Activated T-helper 1 cell treated with anti-CD3 and anti-CD28 coated beads, Interleukin-12 subunit alpha, Interleukin-12 subunit beta, Interleukin-2, Interleukin-4 antibody, amounts not matched to agents 30 ng/mL and 10 ng/mL and 1 ng/mL, durations not matched to agents 14 hours and 24 hours and 36 hours (primary cell): ENCODE measurements at places on chromosomes 3 and 15. TPM values are rescaled to one million over a fixed set of nuclear protein-coding genes. Genes with fewer than 3 reads are reported as not detected.

DNA sequence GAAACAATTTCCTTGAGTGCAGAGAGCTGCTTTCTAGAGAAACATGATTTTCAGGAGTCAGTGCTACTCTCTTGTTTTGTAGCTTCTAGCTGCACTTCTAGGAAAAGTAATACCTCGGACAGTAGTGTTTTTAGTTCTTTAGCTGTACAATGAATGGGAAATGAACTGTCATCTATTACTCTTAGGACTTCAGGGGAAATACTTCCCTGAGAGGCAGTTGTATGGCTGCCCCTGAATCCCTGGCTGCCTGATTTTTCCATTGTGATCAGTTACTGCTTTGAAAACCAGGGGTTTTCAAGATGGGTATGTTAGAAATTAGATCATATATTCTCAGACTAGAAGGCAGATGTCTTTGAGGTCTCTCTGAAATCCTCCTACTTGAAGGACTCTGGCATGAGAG is 200.3 kb upstream of the SEMA6D start:
- H3K4me3 ChIP-seq = no peak overlapping the region
- no peak for DNase-seq
- no peaks in the 10 kb centered on the region for H3K4me1 ChIP-seq
- H3K36me3 ChIP-seq = no peaks in the 10 kb centered on the region

DNA sequence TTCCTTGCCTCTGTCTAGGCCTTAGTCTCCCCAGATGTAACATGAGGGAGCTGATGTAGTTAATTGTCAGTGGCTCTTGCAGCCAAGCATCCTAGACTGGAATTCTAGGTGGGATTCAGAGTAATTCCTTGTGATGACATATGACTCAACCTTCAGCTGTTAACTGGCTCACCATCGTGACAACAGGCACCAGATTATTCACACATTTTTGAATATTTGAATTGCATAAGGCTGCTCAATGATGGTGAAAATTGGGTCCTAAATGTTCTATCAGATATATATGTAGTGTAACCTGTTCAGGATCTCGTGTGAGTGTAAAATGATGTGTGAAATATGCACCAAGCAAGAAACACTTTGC is 405.1 kb downstream of the LPP start:
- DNase-seq = no peak
- H3K4me3 ChIP-seq = no peak overlapping the region
- H3K27ac ChIP-seq = no peak overlapping the region
- no peaks in the 10 kb centered on the region for H3K27me3 ChIP-seq

GRCh38 chr3:114294940-114295480 is 1.2 kb downstream of the TIGIT start:
- H3K27me3 ChIP-seq = no peaks in the 10 kb centered on the region
- no peaks in the 10 kb centered on the region for H3K36me3 ChIP-seq
- peaks cover 18% of the 10 kb centered on the region for H3K4me1 ChIP-seq
- DNase-seq = no peak

GRCh38 chr3:32595323-32595722 is 24.7 kb upstream of the DYNC1LI1 start:
- no peaks in the 10 kb centered on the region for H3K36me3 ChIP-seq
- no peak overlapping the region for H3K4me3 ChIP-seq
- no peak for DNase-seq
- H3K4me1 ChIP-seq = no peaks in the 10 kb centered on the region
- H3K27ac ChIP-seq = no peak overlapping the region

DNA sequence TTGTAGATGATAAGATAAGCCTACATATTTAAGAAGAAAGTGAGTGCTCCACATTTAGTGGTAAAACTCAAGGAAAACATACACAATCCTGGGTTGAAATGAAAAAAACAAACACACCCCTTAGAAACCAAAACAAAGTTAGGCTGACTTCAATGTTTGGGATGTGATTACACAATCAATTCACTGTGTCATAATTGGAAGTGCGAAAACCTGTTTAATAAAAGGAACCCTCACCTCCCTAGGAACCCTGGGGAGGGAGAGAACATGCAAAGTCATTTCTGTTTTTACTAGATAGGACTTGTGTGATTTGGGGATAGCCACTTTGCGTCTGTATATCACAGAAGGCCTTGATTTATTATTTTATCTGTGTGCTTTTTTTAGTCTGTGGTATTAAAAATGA is 275.0 kb downstream of the NFKBIZ start:
- H3K27ac ChIP-seq = no peak overlapping the region
- H3K27me3 ChIP-seq = no peaks in the 10 kb centered on the region
- H3K36me3 ChIP-seq = peaks cover 24% of the 10 kb centered on the region
- no peak for DNase-seq
- H3K4me3 ChIP-seq = no peak overlapping the region

DNA sequence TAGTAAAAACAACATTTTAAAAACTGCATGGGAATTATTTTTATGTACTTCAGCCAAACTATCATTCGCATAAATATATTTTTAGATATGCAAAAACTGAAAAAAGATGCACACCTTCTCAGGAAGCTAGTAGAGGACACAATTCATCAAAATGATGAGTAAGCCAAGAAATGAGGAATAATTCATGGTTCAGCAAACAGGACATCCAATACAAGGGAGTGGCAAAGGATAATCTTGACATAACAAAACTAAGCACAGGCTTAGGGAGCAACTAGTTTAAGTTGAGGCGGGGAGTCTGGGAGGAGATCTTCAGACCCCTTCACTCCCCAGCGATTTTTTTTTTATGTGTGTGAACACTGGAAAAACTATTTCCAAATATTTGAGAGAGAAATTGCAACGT is 93.7 kb downstream of the ZNF280D start:
- H3K4me1 ChIP-seq = no peaks in the 10 kb centered on the region
- DNase-seq = no peak
- no peaks in the 10 kb centered on the region for H3K27me3 ChIP-seq
- H3K4me3 ChIP-seq = no peak overlapping the region
- H3K36me3 ChIP-seq = no peaks in the 10 kb centered on the region
- H3K27ac ChIP-seq = no peak overlapping the region

- H3K4me1 ChIP-seq = no peaks in the 10 kb centered on the region
- no peak overlapping the region for H3K4me3 ChIP-seq
- no peak overlapping the region for H3K27ac ChIP-seq
Measured at GRCh38 chr3:124413989-124414598, 316.2 kb upstream of the UMPS start.

DNA sequence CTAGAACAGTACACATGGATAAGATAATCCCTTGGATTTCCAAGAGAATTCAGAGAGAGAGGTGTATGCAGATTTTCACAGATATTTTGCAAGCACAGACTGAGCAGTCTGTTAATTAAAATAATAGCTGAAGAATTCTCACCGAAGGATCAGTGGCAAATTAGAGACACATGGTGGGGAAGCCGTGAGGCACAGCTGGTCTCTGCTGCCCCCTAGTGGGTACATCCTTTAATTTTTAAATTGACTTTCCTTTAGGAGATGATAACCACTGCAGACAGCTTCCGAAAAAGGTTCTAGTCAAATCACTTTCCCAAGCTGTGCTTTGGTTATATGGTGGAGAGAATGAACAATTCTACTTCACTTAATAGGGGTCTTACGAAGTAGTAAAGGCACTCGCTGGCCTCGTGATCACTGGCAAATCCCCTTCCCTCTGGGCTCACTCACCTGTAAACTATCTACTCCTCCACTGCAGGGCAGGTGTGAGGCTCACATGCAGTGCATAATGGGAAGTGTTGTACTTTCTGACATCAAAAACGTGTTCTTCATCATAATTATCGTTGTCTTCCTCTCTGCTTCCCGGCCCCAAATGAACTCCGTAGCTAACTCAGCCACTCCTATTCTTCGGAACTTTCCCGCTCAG is 19.5 kb downstream of the MESD start:
- H3K4me3 ChIP-seq = no peak overlapping the region
- no peaks in the 10 kb centered on the region for H3K27me3 ChIP-seq
- H3K4me1 ChIP-seq = no peaks in the 10 kb centered on the region
- no peak overlapping the region for H3K27ac ChIP-seq
- DNase-seq = peak; percentile 28

- H3K36me3 ChIP-seq = no peaks in the 10 kb centered on the region
- DNase-seq = no peak
- no peak overlapping the region for H3K27ac ChIP-seq
- no peaks in the 10 kb centered on the region for H3K4me1 ChIP-seq
- no peak overlapping the region for H3K4me3 ChIP-seq
Measured at GRCh38 chr3:192445770-192446644, 281.3 kb downstream of the FGF12 start.

SEMA7A gene
- 102 TPM in 2 replicates for total RNA-seq

ITIH4 gene
- 3.1 and 4.8 TPM in 2 replicates for total RNA-seq

P2RY13 gene
- not detected in 2 replicates for total RNA-seq

ILDR1 gene
- total RNA-seq = 0.34 and 0.76 TPM in 2 replicates

EDC3 gene
- total RNA-seq = 58.4 and 61.4 TPM in 2 replicates

HHATL gene
- total RNA-seq = not detected in 2 replicates

XYLB gene
- 7.1 and 9.9 TPM in 2 replicates for total RNA-seq
